GM04503 (cell line): ENCODE measurements at places on chromosomes 5 and 9.

DNA sequence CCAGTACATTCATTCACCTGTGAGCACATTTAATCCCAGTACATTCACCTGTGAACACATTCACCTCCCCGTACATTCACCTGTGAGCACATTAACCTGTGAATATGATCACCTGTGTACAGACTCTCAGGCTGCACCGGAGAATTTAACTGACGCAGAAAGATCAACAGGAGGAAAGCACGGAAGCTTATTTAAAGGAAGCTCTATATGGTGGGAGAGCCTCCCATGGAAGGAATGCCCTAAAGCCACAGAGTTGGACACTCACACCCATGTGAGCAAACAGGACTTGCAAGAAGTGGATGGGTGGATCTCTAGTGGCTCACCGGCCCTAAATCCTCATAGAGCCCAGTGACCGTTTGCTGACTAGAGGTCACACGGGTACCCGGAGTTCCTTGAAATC, 38.2 kb downstream of the TRIP13 start:
- DNase-seq: no peak

- DNase-seq: no peak
These were observed 15.7 kb downstream of the SAP30L start for GRCh38 chr5:154461531-154461930.

- no peak for DNase-seq
These were observed 168.5 kb downstream of the DOCK2 start for GRCh38 chr5:169805527-169805934.

- no peak for DNase-seq
These were observed 183.0 kb downstream of the GLIS3 start for GRCh38 chr9:4116723-4117460.

DNA sequence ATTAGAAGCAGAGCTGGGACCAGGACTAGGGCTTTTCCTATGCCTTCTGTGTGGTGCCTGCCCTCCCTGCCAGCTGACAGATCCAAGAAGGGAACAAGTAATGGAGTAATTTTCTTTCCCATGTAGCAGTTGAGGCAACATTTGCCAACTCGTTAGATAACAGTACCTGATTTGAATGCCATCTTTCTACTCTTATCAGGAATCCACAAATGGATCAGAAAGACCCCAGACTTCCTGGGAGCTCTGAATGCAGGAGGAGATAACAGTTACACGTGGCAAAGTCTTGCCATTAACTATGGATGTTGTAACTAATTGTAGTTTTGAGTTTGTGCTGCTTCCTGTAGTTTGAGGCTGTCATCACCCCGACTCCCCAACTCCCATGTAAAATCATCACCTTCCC, 39.2 kb downstream of the RCL1 start:
- DNase-seq: no peak

GRCh38 chr9:115951977-115952376, 201.6 kb upstream of the PAPPA start:
- no peak for DNase-seq

DNA sequence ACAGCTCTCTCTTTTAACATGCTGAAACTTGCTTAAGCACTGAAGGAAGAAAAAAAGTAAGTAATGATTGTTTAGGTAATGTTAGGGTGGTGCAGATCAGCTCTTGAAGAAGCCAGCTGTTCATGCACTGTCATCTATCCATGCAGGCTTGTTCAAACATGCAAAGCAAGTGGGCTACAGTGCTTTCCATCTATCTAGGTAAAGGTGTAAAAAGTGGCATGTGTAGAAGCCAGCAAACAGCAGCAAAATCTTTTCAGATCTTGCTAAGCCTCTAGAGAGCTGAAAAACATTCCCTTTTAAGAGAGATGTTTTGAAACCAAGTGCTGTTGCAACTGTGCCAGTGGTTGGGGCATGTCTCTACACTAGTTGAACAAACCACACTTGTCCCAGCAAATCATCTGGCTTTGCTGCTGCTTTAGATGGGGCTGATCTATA, 214.4 kb downstream of the EFNA5 start:
- DNase-seq: no peak

GRCh38 chr9:115882911-115883310, 270.7 kb upstream of the PAPPA start:
- peak; percentile 86 for DNase-seq

DNA sequence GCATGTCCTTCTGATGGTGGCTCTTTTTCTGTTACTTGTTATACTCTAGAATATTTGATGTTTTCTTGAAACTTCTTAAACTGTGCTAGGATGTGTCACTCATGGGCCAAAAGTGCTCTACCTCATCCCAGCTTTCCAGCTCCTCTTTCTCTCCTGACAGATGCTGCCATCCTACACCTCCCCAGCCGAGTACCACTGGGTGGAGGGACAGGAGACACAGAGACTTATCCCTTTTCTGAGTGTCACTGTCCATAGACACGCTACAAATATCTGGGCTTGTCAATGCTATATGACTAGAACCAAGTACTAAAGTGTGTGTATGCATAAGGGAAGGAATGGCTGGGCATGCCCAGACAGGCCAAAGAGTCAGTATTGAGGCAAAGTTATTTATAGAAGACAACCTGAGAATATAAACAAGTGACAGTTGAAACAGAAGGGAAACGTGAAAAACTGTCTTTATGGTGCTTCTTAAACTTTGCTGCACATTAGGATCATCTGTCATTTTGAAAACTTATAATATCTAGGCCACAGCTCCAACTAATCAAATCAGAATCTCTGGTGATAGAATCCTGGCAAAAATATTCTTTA, 188.0 kb downstream of the CARTPT start:
- DNase-seq: no peak

- no peak for DNase-seq
These were observed 655.7 kb upstream of the ITGA1 start for GRCh38 chr5:52132053-52132452.

DNA sequence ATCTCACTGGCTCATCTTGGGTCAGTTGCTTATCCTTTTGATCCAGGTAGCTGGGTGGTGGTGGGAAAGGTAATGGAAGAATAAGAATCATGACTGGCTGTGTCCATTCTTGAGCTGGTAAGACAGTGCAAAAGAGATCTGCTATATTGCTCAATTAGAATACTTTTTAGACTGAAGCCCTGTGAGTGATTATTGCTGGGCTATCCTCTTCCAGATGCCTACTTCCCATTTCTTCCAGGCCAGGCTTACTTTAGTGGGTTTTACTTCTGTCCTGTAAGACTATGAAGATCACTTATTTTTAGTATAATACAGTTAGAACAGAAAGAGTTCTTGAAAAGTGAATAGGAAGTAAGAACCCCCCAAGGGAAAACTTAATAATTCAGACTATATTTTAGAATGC, 7.2 kb downstream of the MARCHF6 start:
- no peak for DNase-seq

- no peak for DNase-seq
These were observed 132.4 kb downstream of the FRMD3 start for GRCh38 chr9:83405759-83406158.

- no peak for DNase-seq
These were observed 588.6 kb upstream of the GRAMD2B start for GRCh38 chr5:125834438-125835115.

DNA sequence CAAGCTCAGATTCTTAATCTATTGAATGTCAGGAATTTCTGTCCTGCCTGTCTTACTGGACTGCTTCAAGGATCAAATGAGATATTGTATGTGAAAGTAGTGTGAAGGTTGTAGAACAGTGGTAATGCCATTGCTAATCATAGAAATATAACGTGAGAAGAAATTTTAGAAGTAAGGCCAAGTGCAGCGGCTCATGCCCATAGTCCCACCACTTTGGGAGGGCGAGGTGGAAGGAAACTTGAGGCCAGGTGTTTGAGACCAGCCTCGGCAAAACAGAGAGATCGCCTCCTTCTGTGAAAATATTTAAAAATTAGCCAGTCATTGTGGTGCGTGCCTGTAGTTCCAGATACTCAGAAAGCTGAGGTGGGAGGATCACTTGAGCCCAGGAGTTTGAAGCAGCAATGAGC, 5.1 kb upstream of the HSPA5 start:
- no peak for DNase-seq

GRCh38 chr5:68592351-68592750, 376.8 kb downstream of the PIK3R1 start:
- DNase-seq: no peak

- DNase-seq: no peak
These were observed 10.0 kb downstream of the DMXL1 start for GRCh38 chr5:119080936-119081335.

GRCh38 chr5:144864118-144864517, 693.4 kb downstream of the KCTD16 start:
- no peak for DNase-seq

DNA sequence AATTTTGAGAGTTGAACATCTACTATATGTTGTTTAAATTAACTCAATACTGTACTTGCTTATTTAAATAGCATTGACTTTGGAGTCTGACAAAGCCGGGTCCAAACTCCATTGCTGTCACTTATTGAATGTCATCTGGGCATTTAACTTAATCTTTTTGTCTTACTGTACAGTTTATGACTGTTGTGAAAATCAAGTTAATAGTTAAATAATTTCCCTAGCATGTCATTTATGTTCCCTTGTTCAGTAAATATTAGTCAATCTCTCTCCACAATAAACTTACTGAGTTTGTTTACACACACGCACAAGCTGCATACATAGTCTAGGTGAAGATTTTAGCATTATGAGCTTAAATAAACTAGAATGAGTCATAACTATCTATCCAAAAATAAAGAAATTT, 6.3 kb upstream of the UGCG start:
- DNase-seq: no peak

GRCh38 chr5:79856456-79857055, 134.5 kb downstream of the MTX3 start:
- DNase-seq: no peak

- DNase-seq: no peak
These were observed 14.4 kb upstream of the CCDC69 start for GRCh38 chr5:151238303-151238741.

- no peak for DNase-seq
These were observed 52.4 kb downstream of the ZNF354C start for GRCh38 chr5:179112469-179113142.

GRCh38 chr5:119321569-119322311, 34.1 kb upstream of the TNFAIP8 start:
- no peak for DNase-seq

DNA sequence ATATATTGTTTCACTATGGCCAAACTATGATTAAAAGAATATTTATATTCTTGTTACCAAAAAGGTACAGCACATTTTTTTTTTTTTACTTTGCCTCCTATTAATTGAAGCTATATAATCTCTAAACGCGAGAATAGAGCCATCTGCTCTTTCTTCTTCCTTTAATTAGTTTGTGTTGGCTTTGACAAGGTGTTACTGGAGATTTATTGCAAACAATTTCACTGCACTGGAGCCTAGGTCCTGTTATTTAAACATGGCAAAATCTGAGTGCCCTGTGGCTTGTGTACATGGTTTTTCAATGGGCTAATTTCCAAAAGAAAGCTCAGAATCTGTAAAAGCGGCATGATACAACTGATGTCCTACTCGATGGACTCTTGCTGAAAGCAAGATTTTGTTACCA, 40.8 kb upstream of the GABRG2 start:
- no peak for DNase-seq

- no peak for DNase-seq
These were observed 6.3 kb downstream of the CRHBP start for GRCh38 chr5:76958991-76959767.

- no peak for DNase-seq
These were observed 70.9 kb upstream of the FSD1L start for GRCh38 chr9:105376893-105377292.

- DNase-seq: no peak
These were observed 29.9 kb downstream of the MAT2B start for GRCh38 chr5:163535290-163535689.
